ENCODE measurements at places on chromosomes 3 and 15. TPM values are rescaled to one million over a fixed set of nuclear protein-coding genes. Genes with fewer than 3 reads are reported as not detected.

GRCh38 chr3:41188306-41188705 lies 11.0 kb upstream of the CTNNB1 start:
- no peak for DNase-seq

DNA sequence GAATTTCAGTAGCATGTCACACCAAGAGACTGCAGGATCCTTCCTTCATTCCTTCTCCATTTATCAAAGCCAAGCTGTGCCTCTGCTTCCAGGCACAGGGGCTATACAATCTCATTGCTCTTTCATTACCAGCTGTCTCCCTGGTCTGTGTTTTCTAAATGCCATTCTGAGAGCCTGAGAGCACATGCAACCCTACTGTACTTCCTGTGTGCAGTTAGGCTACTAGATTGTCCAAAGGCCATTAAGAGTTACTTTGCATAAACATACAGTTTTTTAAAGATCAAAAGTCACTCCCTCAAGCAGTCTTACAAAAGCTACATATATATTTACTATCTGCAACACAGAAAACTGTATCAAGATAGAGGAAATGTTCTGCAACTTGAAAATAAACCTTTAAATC lies 110.1 kb downstream of the CFAP44 start:
- no peak for DNase-seq

GRCh38 chr15:69134791-69135190 lies 25.6 kb upstream of the GLCE start:
- DNase-seq: no peak

- DNase-seq: no peak
These were observed 30.6 kb downstream of the FAM240A start for GRCh38 chr3:46642971-46643370.

GRCh38 chr15:25939122-25939521 lies 76.0 kb upstream of the ATP10A start:
- no peak for DNase-seq

- no peak for DNase-seq
These were observed 10.2 kb upstream of the HTR3C start for GRCh38 chr3:184042617-184043016.

PIAS1 gene
- 42.1 TPM for total RNA-seq

SLC24A5 gene
- total RNA-seq: not detected

TRPM1 gene
- total RNA-seq: not detected

ADCY5 gene
- 1.6 TPM for total RNA-seq

UBAP1L gene
- total RNA-seq: 1.4 TPM

Data from HT-29 (cell line).